ENCODE measurements at places on chromosomes 3 and 15.

DNA sequence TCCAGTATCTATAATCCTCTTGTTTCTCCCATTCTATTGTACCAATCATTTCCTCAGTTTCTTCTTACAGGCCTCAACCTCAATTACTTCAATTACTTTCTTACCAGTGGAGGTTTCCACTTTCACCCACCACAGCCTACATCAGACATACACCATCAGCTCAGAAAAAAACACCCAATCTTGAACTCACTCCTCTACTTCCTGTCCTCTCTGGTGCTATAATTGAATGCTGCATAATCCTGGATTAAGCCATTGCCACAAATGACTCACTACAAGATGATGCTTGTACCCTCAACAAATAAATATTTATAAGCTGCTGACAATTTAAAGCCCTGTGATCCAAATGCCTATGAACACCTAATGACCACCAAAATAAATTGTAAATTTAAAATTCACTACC is 18.5 kb downstream of the RYK start:
- peak; percentile 40 for DNase-seq

DNA sequence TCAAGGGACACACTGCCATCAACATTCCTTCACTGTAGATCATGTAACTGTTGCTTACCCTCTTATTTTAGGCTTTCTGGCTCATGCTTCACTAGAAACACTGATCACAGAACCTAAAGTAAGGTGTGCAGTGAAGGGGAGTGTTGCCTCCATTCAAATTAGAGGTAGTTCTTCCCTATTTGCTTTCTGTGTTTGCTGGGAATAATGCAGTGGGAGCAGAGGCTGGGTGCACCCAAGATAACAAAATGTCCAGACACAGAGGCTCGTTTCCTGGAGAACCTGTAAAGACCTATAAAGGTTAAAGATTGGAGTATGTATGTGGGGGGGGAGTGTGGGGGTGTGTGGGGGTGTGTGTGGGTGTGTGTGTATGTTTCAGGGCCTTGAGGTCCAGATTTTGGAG is 2.1 kb upstream of the CLDN18 start:
- DNase-seq: no peak

GRCh38 chr3:142021127-142021526 is 128.2 kb downstream of the TFDP2 start:
- DNase-seq: no peak

DNA sequence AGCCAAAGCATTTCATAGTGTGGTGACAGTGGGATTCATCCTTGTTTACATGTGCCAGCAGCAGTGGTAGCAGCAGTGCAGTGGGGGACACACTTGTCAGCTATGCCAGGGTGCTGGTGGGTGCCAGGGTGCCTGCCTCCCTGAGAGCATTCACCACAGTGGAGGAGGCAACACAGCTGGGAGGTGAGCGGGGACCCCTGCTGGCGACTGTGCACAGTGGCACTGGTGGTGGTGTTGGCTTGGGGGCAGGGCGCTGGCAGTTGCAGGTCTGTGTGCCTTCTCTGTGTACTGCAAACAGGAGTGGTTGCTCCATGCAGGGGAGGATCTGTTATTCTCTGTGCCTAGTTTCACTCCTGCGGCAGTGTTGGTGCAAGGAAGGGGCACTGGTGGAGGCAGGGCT is 41.2 kb downstream of the CEP63 start:
- peak; percentile 65 for DNase-seq

GRCh38 chr3:194112120-194113106 is 23.5 kb upstream of the HES1 start:
- no peak for DNase-seq

DNA sequence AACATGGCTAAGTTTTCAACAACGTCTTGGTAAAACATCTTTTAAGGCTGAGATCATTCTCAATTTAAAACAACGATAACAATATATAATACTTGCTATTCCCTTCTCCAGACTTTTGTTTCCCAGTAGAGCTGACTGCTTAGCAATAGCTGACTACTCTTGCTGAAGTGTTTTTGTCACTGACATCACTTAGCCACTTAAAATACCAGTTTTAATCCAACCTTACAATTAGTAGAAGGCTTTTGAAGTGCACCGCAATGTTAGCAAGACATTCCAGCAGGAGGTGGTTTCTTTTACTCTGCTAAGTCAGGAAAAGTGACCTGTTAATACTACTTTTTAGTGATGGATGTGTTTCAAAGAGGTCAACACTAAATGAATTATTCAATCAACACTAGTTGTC is 28.7 kb upstream of the GBE1 start:
- DNase-seq: no peak

- no peak for DNase-seq
These were observed at the start of gene NPAP1 for GRCh38 chr15:24675332-24676144. Gene NPAP1 (plus strand): TSS chr15:24675775. CDS start chr15:24675868, 93 bp downstream.

- DNase-seq: no peak
These were observed 245.3 kb downstream of the BBX start for GRCh38 chr3:107767897-107768605.

- peak; percentile 70 for DNase-seq
These were observed 185.7 kb upstream of the THRB start for GRCh38 chr3:24680214-24680967.

DNA sequence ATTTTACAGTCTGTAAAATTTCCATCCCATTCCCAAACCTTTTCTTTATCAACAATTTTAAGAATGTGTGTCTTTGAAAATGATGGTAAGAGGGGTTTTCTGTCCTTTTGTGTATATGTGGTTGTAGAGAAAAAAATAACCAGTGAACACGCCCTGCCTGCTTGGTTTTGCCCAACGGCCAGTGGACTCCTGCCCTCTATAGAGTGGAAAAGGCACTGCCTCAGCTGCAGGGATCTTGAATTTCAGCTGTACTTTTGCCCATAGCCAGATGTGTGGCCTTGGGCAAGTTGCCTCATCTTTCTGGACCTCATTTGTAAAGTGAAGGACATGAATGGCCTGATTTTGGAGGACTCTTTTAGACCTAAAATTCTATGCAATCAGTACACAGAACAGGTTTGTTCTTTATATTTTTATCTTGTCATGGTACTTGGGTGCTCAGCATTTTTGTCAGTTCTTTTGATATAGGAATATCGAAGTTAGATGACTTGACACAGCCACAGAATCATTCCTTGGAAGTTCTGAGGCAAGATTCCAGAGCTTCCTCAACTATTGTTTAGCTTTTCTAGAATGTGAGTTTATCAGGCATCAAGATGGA is 81.0 kb downstream of the CLDN11 start:
- peak; percentile 32 for DNase-seq

DNA sequence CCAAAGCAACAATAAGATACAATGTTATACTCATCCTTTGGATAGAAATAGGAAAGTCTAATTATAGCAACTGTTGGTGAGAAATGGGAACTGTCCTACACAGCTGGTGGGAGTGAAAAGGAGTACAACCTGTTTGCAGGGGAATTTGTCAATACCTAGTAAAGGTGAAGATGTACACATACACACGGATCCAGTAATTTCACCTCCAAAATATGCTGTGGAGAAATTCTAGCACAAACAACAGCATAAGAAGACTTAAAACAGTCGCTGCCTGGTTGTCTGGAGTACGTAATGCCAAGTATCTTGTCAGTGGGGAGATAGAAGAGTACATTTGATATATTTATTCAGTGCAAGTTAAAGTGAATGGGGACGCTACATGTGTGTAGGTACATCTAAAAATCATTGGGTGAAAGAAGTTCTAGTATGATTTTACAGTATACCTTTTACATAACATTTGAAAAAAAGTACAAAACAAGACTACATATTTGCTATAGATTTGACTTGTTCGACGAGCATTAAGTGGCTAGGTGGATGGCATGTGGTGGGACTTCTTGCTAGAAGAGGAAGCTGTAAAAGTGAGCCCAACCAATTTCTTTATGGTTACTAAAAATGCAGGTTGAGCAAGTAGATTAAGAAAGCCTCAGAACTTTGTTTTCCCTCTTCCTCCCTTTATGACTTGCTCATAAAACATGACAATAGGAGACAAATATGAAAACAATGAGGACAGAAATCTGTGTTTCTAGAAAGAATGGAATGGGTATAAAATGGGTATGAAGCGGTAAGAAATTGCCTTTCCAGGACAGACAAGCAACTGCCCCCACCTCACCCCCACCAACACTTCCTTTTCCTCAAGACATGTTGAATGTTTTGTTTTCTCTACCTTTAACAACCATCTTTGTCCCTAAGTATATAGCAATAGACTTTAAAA is 50.2 kb upstream of the CCR4 start:
- DNase-seq: no peak

DNA sequence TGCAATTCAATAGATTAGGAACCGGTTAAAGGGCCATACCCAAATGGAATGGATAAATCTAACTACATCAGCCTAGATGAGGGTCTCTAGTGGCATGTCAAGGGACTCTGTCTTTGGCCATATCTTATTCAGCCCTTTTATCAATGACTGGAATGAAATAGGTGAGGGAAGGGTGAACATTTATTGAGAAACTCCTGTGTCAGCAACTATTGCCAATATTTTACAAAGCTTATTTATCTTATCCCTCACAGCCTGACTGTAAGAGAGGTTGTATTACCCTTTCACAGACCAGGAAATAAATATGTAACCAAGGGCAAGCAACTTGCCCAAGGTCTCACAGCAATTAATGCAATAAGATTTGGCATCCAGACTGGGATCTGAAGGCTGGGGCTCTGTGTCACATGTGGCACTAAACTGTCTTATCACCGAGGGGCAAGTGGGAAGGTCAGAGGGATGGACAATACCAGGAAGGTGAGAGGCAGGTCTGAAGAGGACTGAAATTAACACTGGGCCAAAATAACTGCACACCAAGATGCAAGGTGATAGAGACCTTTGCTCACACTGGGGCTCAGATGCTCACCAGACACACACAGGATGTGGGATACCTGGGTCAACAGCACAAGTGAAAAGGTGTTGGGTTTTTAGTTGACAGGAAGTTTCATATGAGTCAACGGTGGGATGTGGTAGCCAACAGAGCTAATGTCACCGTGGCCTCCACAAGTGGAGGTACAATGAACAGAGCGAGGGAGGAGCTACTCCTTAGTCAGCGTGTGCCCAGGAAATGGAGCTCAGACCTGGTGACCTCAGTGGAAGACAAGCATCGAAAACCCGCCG is 261.3 kb downstream of the RPLP1 start:
- DNase-seq: no peak

GRCh38 chr3:63015614-63016309 is 140.5 kb upstream of the CADPS start:
- DNase-seq: peak; percentile 98

DNA sequence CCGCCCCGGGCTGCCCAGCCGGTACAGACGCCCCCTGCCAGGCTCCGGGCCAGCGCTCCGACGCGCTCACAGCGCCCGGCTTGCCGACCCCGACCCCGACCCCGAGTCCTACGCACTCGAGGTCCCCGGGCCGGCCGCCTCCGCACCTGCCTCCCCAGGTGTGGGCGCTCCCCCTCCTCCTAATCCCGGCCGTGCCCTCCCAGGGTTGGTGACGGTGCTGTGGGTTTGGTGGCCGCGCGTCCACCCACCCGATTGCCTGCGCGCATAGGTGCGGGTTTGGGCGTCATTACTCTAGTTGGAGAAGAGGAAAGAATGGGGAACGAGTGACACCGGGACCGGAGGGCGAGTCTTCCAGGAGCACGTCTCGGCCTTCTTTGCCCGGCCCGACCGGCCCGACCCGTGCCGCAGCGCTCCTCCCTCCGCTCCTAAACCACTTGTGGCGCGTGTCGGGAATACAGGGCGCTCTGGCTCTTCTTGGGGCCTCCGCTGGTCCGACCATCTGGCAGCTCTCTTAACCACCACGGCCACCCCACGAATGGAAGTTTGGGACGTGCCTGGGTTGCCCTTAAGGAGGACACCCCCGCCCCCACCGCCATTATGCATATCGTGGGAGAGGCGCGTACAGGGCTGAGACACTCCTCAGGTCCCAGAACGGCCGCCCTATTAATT is 810 bp upstream of the THRB start:
- peak; percentile 69 for DNase-seq
